ENCODE measurements at places on chromosomes 13 and 19.

DNA sequence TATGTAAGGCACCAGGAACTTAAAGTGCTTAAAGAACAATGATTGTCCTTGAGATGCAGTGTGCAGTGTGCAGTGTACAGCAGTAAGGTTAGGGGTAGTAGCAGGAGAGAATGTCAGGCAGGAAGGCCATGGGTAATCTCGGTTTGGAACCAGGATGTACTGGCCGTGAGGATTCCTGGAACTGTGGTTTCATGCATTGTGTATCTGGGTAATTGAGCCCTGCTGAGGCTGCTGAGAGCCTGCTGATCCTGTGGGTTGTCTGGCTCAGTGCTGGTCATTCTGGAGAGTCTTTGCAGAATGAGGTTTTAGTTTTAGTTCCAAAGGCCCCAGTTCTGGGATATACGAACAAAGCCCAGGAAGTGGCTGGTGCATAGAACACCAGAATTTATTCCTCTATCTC is 71.0 kb downstream of the ZNF568 start:
- no peak for DNase-seq

DNA sequence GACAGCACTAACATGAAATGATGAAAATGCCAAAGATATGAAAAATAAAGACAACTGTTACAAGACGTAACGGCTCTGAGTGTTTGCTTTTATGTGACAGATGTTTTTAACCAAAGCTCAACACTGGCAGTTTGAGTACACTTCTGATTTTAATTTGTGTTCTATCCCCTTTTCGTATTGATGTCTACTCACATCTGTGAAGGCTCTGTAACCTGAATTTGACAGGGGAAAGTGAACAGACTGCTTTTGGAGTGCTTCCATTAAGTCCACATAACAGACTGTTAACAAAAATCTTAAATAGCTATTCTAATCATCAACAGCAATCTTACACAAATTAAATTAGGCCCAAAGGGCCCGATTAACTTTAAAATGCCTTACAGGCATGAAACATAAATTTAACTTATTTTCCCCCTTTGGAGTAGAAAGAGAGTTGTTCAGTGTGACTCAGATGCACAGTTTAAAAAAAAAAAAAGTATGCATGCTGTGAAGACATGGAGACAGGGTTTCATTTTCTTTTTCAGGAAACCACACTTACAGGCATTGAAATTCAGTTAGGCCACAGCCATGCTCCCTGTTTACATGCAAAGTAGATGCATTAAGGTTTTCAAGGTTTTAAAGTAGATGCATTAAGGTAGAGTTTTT is 16.3 kb upstream of the RNASEH2B start:
- DNase-seq, result peak; percentile 62

DNA sequence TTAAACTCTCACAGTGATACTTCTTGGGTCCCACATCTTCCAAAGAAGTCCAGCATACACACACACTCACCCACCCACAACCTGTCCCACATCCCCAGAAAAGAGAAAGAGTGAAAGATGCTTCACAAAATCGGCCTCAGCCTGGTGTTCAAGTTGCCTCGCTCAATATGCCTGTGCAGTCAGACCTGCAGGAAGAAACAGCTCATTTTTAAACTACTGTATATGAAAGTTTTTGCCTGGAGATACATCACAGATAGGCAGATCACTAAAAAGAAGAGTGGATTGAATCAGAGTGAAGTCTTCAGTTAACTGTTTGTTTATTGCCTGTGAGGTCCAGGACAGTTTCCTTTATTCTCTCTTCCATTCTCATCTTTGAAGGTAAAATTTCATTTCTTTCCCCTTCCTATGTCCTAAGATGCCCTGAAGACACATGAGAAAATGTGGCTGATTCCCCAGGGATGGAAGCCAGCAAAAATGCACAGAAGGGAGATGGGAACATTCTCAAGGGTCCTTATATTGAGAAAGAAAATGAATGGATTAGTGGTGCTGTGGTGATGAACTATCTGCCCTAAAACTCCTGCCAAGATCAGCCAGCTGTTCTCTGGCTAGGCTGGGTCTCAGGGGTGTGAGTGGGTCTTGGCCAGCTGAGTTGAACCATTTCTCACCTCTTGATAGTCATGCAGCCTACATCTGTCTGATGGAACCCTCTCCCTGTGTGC is 259.0 kb downstream of the ITGBL1 start:
- no peak for DNase-seq

DNA sequence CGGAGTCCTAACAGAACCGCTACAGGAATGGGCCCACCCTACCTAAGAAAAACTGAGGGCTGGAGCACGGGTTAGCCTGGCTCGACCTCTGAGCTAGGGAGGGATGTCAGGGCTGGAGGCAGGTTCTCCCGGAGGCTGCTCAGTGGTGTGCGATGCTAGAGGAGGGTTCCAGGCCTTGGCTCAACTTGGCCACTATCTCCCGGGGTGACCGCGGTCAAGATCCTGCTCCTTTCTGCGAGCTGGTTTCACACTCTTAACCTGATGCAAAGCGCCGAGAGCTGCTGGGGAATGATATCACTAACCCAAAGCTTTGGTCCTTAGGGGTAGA is 301 bp downstream of the POP4 start:
- DNase-seq, result no peak

DNA sequence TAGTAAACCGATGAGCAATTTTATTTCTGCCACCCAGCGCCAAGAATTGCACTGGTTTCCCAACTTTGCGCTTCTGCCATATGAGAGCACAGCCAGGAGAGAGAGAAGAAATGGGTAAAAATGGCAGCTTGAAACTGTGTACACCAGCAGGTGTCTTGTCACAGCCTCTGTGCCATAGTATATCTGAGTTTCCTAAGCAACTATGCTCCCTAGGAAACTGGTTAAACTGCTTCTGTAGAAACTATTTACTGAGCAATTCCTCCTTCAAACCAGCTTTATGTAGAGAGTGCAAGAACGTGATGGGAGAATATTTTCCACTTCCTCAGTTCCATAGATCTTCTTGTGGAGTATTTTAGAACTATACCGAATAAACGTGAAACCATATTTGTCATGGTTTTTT is 1361.3 kb downstream of the PCDH9 start:
- no peak for DNase-seq
